ENCODE measurements at places on chromosomes 3 and 15.

DNA sequence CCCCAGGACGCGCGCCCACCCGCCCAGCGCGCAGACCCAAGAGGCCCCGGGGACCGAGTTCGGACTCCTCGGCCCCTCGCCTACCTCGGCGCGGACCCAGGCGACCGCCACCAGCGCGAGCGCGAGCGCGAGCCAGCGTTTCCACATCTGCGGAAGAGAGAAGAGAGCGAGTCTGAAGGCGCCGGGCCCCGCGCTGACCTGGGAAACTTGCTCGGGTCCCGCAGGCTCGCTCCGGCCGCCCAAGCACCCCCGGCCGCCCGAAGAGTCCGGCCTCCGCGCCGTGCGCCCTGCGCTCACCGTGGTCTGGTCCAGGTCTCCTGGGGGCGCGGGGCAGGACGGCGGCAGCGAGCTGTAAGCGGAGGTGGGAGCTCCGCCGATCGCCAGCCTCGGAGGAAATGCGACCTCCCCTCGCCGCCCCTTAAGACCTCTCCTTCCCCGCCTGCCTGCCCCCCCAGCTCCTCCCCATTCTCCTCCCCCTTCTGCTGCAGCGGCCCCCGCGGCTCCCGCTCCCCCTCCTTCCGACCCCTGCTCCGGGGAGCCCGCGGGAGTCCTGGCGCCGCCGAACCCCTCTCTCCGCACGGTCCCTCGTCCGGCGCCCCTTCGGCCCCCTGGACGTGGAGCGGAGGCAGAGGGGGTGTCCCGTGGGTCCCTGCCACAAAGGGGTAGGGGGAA lies at the start of gene FSTL1:
FSTL1 (minus strand) TSS at position 393 of the 672 bp plus-strand sequence; CDS start at position 147, 246 bp downstream.
- DNase-seq: peak; percentile 86

DNA sequence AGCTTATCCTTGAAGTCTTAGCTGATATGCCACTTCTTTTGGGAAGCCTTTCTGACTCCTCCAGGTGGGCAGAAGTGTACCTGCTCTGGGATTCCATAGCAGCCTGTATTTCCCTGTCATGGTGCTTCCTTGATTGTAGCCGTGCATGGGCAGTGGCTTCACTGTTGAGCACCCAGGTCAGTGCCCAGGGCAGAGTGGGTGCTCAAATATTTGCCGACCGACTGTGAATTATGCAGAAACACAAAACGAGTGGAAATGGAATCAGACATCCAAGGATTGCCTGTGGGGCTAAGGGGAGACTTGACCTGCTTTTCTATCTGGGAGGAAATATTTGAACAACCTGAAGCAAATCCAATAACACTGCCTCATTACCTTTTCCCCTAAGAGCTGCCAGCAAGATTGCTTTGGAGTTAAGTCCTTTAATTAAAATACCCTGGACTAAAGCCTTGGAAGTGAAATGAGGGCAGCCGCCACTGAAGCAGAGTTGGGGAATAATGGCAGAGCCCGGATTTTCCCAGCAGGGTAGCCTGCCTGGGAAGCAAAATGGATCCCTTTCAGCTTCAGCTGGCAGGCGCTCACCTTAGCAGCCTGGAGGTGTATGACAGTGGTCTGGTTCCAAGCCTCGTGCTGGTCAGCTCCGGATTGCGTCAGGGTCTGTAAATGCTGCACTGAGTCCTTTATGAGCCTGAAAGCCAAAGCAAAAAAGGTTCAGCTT lies 14.9 kb downstream of the ACOX2 start:
- no peak for DNase-seq

- DNase-seq: peak; percentile 91
Measured at GRCh38 chr3:192917404-192918274, at the start of gene MB21D2. Gene MB21D2 (minus strand): TSS chr3:192917856. CDS start chr3:192917840, 16 bp downstream.

DNA sequence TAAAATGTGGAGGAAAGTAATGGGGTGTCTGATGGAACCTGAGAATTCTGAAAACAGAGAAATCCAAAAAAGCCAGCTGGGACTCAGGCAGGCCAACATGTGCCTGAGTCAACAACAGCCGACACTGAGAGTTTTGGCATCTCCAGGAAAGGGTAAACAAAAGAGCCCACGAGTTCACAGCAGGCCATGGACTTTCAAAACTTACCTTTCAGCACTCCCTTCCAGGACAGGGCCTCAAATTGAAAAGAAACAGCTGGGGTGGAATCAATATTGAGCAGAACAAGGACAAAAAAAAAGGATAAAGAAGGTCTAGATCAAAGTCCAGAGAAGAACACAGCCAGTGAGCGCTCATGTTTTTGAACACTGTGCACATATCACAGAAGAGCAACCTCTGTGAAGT lies 735.4 kb upstream of the GRM7 start:
- no peak for DNase-seq

DNA sequence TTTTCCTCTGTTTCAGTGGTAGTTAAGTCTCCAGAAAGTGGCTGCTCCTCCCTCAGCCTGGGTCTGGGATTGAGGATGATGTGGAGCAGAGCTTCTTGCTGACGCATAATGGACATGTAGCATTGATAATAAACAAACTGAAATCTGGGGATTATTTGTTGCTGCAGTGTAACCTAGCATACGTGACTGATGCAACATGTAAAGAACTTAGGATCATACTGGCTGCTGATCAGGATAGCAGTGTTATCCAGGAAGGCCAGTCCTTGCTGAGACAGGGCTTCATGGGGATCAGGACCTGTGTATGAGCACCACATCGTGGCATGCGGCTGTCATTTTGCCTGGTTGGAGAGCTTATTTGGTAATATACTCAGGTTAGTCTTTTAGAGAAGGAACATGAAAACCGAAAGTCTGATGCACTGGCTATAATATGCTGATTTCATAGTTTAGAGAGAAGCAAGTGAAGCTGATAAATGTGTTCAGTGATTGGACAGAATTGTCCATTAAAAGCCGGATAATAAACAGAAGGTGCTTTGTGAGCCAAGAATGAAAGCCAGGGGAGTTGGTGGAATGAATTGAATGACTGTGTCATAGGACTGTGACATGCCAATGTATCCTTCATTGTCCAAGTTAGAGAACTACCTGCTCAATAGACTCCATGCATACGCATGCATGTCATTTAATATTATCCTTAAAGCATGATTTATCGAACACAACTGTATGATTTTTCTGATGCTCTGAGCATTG lies 4.1 kb downstream of the MINAR1 start:
- DNase-seq: no peak

DNA sequence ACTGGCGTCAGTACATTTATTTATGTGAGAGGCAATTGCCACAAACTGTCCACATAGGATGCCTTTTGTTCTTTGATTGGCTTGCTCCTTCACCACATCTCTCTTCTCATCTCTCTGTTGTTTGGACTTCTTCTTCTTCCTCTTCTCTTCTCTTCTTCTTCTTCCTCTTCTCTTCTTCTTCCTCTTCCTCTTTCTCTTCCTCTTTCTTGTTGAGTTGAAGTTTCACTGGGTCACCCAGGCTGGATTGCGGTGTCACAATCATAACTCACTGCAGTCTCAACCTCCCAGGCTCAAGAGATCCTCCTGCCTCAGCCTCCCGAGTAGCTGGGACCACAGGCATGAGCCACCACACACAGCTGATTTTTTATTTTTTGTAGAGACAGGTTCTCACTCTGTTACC lies 67.7 kb upstream of the GSK3B start:
- DNase-seq: no peak
